ENCODE measurements at places on chromosomes 13 and 19.
A peak's percentile ranks its signal among the peaks of the same experiment; 100 is the strongest.

- no peak for DNase-seq
Measured at GRCh38 chr19:48685583-48685982, 10.2 kb upstream of the FUT2 start.

DNA sequence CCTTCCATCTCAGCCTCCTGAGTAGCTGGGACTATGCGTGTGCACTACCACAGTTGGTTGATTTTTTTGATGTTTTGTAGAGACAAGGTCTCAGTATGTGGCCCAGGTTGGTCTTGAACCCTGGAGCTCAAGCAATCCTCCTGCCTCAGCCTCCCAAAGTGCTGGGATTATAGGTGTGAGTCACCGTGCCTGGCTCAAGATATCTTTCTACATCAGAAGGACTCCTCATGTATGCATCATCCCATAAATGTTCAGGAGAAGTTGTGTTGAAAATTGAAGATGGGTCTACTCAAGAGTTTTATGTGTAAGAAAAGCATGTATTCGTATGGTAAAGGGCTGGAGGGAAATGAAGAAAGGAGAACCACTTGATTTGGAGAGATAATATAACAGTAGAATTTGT, 71.8 kb upstream of the STK24 start:
- DNase-seq, result no peak

- no peak for DNase-seq
Measured at GRCh38 chr13:51262501-51263211, 40.5 kb downstream of the FAM124A start.

GRCh38 chr19:46972311-46972710, 47.3 kb upstream of the NPAS1 start:
- DNase-seq, result no peak

DNA sequence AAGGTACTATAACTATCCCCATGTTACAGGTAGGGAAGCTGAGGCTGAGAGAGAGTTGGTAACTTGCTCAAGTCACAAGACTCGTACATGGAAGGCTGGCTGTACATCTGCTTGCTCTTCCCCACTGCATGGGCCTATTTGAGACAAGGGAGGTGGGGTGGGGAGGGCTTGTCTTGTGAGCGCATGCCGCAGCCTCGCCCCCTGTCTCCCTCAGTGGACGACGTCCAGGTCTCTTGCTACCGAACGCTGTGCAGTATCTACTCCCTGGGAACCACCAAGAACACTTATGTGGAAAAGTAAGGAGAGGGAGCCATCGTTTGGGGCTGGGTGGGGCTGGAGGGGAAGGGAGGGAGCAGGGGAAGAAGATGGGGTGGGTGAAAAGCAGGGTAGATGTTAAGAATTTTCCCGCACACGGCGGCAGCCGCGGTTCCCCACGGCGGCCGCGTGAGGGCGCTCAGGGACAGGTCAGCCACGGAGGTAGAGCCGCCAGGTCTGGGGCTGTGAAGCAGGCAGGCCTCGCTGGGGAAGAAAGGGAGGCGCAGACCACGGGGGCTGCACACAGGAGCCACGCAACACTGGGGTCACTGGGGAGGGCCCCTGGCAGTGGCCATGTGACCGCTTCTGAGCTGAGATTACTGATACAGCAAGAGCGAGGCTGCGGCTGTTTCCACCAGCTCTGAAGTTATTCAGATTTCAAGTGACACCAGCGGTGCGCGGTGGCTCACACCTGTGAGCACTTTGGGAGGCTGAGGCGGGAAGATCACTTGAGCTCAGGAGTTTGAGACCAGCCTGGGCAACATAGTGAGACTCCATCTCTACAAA, 81.5 kb downstream of the RYR1 start:
- peak; percentile 30 for DNase-seq

- no peak for DNase-seq
Measured at GRCh38 chr13:47519626-47520025, 481.4 kb downstream of the SUCLA2 start.

GRCh38 chr13:19742643-19743042, 40.1 kb downstream of the PSPC1 start:
- no peak for DNase-seq

GRCh38 chr13:98959291-98959690, 18.6 kb downstream of the DOCK9 start:
- DNase-seq, result no peak

DNA sequence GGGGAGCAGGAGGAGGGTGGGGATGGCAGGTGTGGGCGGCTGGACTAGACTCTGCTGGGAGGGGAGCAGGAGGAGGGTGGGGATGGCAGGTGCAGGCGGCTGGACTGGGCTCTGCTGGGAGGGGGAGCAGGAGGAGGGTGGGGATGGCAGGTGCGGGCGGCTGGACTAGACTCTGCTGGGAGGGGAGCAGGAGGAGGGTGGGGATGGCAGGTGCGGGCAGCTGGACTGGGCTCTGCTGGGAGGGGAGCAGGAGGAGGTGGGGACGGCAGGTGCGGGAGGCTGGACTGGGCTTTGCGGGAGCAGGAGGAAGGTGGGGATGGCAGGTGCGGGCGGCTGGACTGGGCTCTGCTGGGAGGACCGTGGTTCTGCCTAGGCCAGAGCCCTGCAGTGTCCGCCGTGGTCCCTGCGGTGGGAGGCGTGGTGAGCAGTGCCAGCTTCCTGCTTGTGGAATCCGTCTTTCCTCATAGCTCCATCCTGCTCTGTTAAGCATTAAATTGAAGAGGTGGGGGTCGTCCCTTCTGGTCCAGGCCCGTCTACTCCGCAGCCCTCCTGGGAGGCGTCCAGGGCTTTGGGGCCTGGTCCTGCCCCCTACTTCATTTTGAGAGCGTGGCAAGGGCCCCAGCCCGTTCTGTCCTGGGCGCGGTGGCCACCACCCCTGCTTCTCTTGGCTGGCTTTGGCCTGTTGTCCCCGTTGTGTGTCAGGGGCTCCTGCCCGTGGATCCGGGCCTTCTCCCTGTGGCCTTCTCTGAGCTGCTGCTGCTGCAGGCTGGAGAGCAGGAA, 4.7 kb downstream of the SPPL2B start:
- no peak for DNase-seq

DNA sequence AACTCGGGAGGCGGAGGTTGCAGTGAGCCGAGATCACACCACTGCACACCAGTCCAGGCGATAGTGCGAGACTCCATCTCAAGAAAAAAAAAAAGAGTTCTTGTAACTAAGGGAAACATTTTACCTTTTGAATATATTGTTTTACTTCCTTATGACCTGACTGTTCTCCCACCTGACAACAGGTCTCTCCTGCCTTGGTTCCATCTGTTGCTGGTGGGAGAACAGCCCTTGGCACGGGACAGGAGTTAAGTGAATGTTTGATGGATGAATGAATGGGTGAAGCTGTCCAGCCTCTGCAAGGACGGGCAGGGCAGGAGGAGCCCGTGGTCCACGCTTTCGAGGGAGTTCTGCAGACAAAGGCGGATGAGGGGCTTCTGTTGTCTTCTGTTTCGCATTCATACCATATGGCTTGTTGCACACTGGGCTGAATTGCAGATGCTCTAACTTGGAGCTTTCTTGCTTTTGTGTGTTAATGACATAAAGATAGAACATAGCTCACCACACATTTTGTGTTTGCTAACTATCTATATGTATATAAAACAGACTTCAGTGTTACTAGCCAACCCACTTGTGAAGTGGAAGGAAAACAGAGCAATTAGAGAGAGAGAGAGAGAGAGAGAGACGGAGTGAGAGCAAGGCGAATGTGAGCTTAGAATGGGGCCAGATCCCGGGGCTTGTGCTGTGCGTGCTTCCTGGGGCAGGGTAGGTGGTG, 16.2 kb upstream of the CCNE1 start:
- DNase-seq, result no peak

- DNase-seq, result peak; percentile 97
Measured at GRCh38 chr13:79799059-79799867, 318.3 kb downstream of the NDFIP2 start.

DNA sequence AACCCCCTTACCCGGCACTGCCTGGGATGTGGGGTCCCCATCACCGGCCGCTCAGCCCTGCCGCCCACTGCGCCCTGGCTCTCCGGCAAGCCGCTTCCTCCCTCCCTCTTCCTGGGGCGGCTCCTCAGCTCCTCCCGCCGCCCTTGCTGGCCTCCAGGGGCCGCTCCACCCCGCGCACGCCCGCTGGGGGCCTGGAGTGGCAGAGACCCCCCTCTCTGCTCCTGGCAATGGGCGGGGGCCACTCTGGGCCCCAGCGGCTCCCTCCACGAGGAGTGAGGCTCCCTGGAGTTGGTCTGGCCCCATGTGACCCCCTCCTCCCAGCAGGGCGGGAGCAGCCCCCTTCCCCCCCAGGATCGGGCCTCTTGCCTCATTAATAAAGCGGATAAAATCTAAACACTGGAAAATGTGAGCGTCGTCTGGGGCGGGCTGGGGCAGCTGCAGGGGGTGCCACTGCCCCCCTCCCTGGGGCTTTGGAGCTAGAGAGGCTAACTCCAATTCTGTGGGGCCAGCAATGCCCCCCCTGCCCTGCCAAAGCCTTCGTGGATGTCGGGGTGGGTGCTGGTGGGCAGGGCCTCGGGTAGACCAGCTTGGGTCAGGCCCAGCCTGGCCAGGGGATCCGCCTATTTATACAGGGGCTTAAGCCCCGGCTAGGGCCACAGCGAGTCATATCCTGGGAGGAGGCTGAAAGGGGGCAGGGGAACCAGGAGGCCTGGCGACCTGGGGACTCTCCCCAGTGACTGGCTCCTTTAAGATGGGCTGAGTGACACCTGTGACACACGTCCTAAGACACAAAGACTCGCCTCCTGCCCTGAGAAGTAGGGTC, at the start of gene PTGER1:
Gene PTGER1, minus strand, starts transcription at position 104 of the 823 bp plus-strand sequence. CDS start 1,034 bp downstream, outside the sequence.
- DNase-seq, result no peak

DNA sequence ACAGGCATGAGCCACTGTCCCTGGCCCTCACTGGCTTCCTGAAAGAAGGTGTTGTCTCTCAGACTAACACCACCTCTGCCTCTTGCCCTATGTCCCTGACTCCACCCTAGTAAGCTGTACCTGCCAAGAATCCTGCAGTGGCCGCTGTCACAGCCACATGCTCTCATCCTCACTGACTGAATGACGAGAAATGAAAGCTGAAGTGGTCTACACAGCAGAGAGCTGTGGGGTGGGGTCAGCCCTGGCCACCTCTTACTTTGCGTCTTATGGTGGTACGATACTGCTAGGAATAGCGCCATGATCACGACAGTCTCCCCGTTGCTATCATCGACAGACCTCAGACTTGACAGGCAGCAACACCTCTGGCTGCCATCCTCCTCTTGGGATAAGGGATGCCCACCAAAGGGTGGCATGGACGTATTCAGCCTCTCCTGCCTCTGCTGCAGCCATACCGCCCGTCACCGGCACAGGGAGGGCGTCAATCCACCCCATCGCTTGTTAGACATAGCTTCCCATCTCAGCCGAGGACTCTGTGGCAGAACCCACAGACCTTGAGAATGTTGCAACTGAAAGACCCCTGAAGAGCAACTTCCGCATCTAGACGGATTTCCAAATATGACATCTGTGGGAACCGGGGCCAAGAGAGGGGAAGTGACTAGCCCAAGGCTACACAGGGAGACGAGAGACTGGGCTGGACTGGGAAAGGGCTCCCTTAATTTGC, 809 bp downstream of the MYO1F start:
- DNase-seq, result no peak

DNA sequence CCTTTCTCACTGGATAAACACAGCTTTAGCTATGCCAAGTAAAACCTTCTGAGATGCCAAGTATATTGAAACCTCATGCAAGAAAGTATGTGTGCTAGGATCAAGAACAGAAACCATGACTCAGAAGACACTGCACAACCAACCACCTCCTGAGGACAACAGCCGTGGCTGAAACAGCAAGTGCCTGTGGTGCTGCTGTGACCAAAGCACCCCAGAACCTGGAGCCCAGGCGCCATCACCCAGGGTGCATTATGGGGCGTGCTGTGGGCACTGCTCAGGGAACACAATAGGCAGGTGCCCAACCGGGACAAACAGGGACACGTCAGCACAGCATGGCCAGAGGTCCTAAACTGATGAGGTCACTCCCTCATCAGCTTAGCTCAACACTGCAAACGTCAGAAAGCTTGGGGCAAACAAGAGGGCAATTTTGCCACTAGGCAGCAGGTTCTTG, 101.3 kb upstream of the SLC15A1 start:
- DNase-seq, result no peak

- no peak for DNase-seq
Measured at GRCh38 chr13:53198736-53199135, 170.1 kb downstream of the OLFM4 start.

DNA sequence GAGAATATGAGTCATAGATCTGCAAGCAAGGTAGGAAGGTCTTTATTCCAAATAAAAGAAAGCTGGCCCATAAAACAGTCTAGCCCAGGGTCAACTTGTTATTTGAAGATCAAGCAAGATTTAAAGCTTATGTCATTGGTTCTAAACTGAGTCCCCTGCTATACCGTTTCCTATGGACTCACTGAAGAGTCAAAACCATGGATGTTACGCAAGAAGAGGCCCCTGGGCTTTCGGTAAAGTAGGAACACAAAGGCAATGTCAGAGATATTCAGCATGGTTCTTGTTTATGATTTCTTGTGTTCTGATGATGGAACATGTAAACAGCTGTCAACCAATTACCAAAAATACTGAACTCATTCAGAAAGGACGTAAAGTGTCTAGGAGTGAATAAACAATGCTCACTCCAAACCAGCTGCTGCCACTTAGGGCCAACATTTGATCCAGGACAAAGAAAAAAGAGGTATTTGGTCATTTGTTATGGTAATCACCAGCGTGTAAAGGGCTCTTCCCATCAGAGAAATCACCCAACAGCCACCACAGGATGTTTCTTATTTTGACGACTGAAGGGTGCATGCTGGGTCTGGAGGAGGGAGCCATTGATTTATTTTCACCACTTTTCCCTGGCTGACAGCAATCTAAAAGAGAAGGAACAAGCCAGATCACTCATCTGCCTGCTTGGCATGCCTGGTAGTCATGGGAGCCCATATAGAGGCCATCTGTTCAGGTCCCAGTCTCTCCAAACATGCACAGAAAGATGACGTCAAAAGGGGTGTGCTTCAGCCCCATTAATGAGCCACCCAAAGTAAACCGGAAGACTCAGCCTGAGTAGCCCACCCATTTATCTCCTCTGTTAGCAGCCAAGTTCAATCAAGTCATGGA, 68.3 kb downstream of the FGF14 start:
- peak; percentile 63 for DNase-seq

- DNase-seq, result no peak
Measured at GRCh38 chr19:38034492-38034860, 127.5 kb downstream of the SIPA1L3 start.

GRCh38 chr19:52725528-52725961, 9.3 kb downstream of the ZNF611 start:
- DNase-seq, result no peak

- DNase-seq, result peak; percentile 67
Measured at GRCh38 chr13:106533101-106533942, 2.1 kb downstream of the EFNB2 start.

DNA sequence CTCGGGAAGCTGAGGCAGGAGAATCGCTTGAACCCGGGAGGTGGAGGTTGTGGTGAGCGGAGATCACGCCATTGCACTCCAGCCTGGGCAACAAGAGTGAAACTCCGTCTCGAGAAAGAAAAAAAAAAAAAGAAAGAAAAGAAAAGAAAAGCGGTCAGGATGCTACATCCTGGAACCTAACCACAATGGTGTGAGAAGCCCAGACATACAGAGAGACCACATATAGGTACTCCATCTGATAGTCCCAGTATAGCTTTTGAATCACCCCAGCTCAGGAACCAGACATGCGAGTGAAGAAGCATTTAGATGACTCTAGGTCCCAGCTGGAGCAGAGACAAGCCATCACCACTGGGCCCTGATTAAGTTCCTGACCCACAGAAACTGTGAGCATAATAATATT, 3.2 kb downstream of the IFNL1 start:
- no peak for DNase-seq
